ENCODE measurements at places on chromosomes 5 and 9. TPM values are rescaled to one million over a fixed set of nuclear protein-coding genes. Genes with fewer than 3 reads are reported as not detected.

GRCh38 chr5:169204788-169205400 lies 96.0 kb downstream of the SLIT3 start:
- H3K27me3 ChIP-seq = no peaks in the 10 kb centered on the region
- no peaks in the 10 kb centered on the region for H3K36me3 ChIP-seq
- DNase-seq = no peak
- H3K27ac ChIP-seq = no peak overlapping the region
- H3K4me1 ChIP-seq = no peaks in the 10 kb centered on the region

- DNase-seq = no peak
- H3K36me3 ChIP-seq = peaks cover 80% of the 10 kb centered on the region
- no peaks in the 10 kb centered on the region for H3K27me3 ChIP-seq
- H3K27ac ChIP-seq = no peak overlapping the region
- no peak overlapping the region for H3K4me3 ChIP-seq
- H3K4me1 ChIP-seq = no peaks in the 10 kb centered on the region
These were observed 31.5 kb downstream of the DDX31 start for GRCh38 chr9:132638240-132638639.

- no peaks in the 10 kb centered on the region for H3K4me1 ChIP-seq
- H3K36me3 ChIP-seq = no peaks in the 10 kb centered on the region
- no peak overlapping the region for H3K27ac ChIP-seq
- H3K27me3 ChIP-seq = peaks cover 42% of the 10 kb centered on the region
- no peak overlapping the region for H3K4me3 ChIP-seq
These were observed 97.6 kb upstream of the LHFPL2 start for GRCh38 chr5:78746021-78746770.

Gene MYO10
- 0.24 TPM for total RNA-seq

GRCh38 chr5:128287740-128288139 lies 204.2 kb downstream of the SLC12A2 start:
- H3K27ac ChIP-seq = no peak overlapping the region
- H3K4me1 ChIP-seq = no peaks in the 10 kb centered on the region
- no peak for DNase-seq

GRCh38 chr9:117375956-117376355 lies 38.9 kb downstream of the ASTN2 start:
- H3K4me3 ChIP-seq = no peak overlapping the region
- DNase-seq = no peak
- no peaks in the 10 kb centered on the region for H3K27me3 ChIP-seq
- H3K27ac ChIP-seq = no peak overlapping the region
- no peaks in the 10 kb centered on the region for H3K36me3 ChIP-seq
- H3K4me1 ChIP-seq = no peaks in the 10 kb centered on the region

Measured in K562 (cell line).